ENCODE measurements at places on chromosomes 4 and X.

- no peak for DNase-seq
These were observed 82.3 kb upstream of the CD99 start for GRCh38 chrX:2608638-2609430.

- DNase-seq, result no peak
These were observed 139.8 kb upstream of the GK2 start for GRCh38 chr4:79547851-79548250.

DNA sequence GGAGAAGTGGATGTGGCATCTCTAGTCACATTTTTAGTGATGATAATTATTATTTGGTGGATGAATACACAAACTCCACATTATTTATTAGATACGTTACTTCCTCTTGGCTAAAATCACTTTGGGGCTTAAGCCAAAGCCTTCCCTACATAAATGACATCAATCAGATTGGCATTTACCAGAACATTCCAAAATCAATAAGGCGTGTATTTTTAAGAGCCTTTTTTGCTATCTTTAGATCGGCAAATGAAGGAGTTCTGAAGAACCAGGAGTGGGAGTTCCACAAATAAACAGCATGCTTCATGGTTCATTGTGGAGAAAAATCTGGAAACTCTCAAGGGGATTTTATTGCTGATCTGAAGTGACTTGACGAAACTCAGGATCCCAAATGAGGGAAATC, 89.7 kb downstream of the AMELX start:
- no peak for DNase-seq

DNA sequence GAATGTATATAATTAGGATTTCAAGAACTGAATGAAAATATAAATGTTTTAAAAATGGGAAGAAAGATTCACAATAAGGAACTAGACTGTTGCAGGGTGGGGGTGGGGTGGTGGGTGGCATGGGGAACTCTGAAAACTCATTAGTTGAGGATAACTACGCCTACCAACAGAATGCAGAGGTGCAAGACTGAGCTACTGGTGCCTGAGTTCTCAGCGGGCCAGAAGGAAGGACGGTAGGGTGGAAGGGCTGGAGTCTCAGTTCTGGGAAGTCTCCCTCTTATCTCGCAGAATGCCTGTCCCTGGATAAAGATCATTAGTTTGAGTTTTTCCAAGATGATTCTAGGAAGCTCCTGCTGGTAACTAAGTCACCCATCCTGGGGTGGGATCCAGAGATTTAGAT, 1.3 kb upstream of the SOD3 start:
- no peak for DNase-seq

GRCh38 chr4:39036172-39036571, 4.0 kb upstream of the TMEM156 start:
- no peak for DNase-seq

- no peak for DNase-seq
These were observed 12.7 kb downstream of the FGFRL1 start for GRCh38 chr4:1023895-1024740.

Measured in vagina (tissue), 2 donors.